ENCODE measurements at places on chromosomes 6 and 20. TPM values are rescaled to one million over a fixed set of nuclear protein-coding genes. Genes with fewer than 3 reads are reported as not detected.

ETV7 gene
- 1.2 TPM for polyA plus RNA-seq

PAK5 gene
- polyA plus RNA-seq, result 7.2 TPM

FKBP1A gene
- polyA plus RNA-seq, result 396 TPM

AKAP12 gene
- polyA plus RNA-seq, result 76.5 TPM

ADGRF4 gene
- polyA plus RNA-seq, result not detected

NHSL1 gene
- polyA plus RNA-seq, result 18.2 TPM

C6orf163 gene
- 0.25 TPM for polyA plus RNA-seq

MOXD1 gene
- 3.3 TPM for polyA plus RNA-seq

TOX2 gene
- polyA plus RNA-seq, result 39.5 TPM

REM1 gene
- polyA plus RNA-seq, result 0.25 TPM

UCKL1 gene
- polyA plus RNA-seq, result 45.7 TPM

Measured in brain (organoid and tissue), 16 donors.